Muscle of back (tissue), 13 donors: ENCODE measurements at places on chromosomes 5 and 9. TPM values are rescaled to one million over a fixed set of nuclear protein-coding genes. Genes with fewer than 3 reads are reported as not detected.

The PTCH1 gene
- polyA plus RNA-seq, result 5.1 TPM

The NUDCD2 gene
- polyA plus RNA-seq, result 46.7 TPM

The FKTN gene
- 14.6 TPM for polyA plus RNA-seq

The OR1Q1 gene
- polyA plus RNA-seq, result not detected

The WNT8A gene
- polyA plus RNA-seq, result not detected

The CDKN2B-AS1 gene
- polyA plus RNA-seq, result not detected

The PCDHGA11 gene
- 3.3 TPM for polyA plus RNA-seq

The PCDH12 gene
- 18.6 TPM for polyA plus RNA-seq

The TAL2 gene
- polyA plus RNA-seq, result 19.7 TPM

The SLC6A18 gene
- not detected for polyA plus RNA-seq

The PCDHA1 gene
- polyA plus RNA-seq, result not detected

The PCDHB14 gene
- polyA plus RNA-seq, result 6.1 TPM

The SLC6A7 gene
- polyA plus RNA-seq, result 0.31 TPM

The FOXD4L6 gene
- polyA plus RNA-seq, result not detected

The STK32A gene
- 0.34 TPM for polyA plus RNA-seq

The SV2C gene
- 0.03 TPM for polyA plus RNA-seq

The TPD52L3 gene
- not detected for polyA plus RNA-seq

The PCDHB8 gene
- 2.4 TPM for polyA plus RNA-seq

The LTC4S gene
- polyA plus RNA-seq, result 2.4 TPM

The TTC33 gene
- polyA plus RNA-seq, result 19.5 TPM

The PCDHGA3 gene
- 1.2 TPM for polyA plus RNA-seq

The GCNT4 gene
- polyA plus RNA-seq, result 0.07 TPM

The PCDHB12 gene
- polyA plus RNA-seq, result 2.3 TPM

The C1QTNF2 gene
- 20.7 TPM for polyA plus RNA-seq

The SLC23A1 gene
- polyA plus RNA-seq, result 0.54 TPM

The ITGA1 gene
- 22.9 TPM for polyA plus RNA-seq

The WHRN gene
- polyA plus RNA-seq, result 6.3 TPM

The RNF208 gene
- polyA plus RNA-seq, result 1.8 TPM

The CCL28 gene
- polyA plus RNA-seq, result 0.67 TPM

The PRR7 gene
- polyA plus RNA-seq, result 0.45 TPM

The TPPP gene
- 7.5 TPM for polyA plus RNA-seq

The PGM5 gene
- 43.6 TPM for polyA plus RNA-seq

The NEUROG1 gene
- not detected for polyA plus RNA-seq

The NME5 gene
- polyA plus RNA-seq, result 1.2 TPM

The C5orf46 gene
- polyA plus RNA-seq, result not detected

The COL27A1 gene
- polyA plus RNA-seq, result 28.5 TPM

The TAF11L5 gene
- not detected for polyA plus RNA-seq

The ARRDC1 gene
- polyA plus RNA-seq, result 32.3 TPM

The CDH9 gene
- polyA plus RNA-seq, result not detected

The ABO gene
- 3.1 TPM for polyA plus RNA-seq
